Activated CD4-positive, alpha-beta T cell treated with anti-CD3 and anti-CD28 coated beads, Interleukin-2, amount 10 ng/mL, durations not matched to agents 7 days and 5 days (primary cell): ENCODE measurements at places on chromosomes 4 and X. TPM values are rescaled to one million over a fixed set of nuclear protein-coding genes. Genes with fewer than 3 reads are reported as not detected.

CXorf38 gene
- total RNA-seq, result 19.8 TPM

EDNRA gene
- not detected for total RNA-seq

SLC38A5 gene
- 78.9 TPM for total RNA-seq

IL15 gene
- total RNA-seq, result 1.4 TPM

NOP14 gene
- 50.7 TPM for total RNA-seq

MAGIX gene
- total RNA-seq, result 1.9 TPM

PDLIM3 gene
- total RNA-seq, result not detected

SOX3 gene
- not detected for total RNA-seq

NLGN4X gene
- 0.05 TPM for total RNA-seq

KIF4A gene
- total RNA-seq, result 41.5 TPM

PABPC5 gene
- not detected for total RNA-seq

ZNF185 gene
- total RNA-seq, result 1.6 TPM

PDCL2 gene
- total RNA-seq, result not detected

NPY1R gene
- total RNA-seq, result not detected

ETNPPL gene
- total RNA-seq, result not detected

ODAPH gene
- total RNA-seq, result 0.12 TPM

COL25A1 gene
- not detected for total RNA-seq

CENPI gene
- 24.9 TPM for total RNA-seq

F9 gene
- total RNA-seq, result not detected

DCAF4L1 gene
- total RNA-seq, result 0.07 TPM

GLOD5 gene
- total RNA-seq, result not detected

WFS1 gene
- 2.1 TPM for total RNA-seq

FRMPD3 gene
- not detected for total RNA-seq

TLR8 gene
- total RNA-seq, result not detected

ERCC6L gene
- 12.7 TPM for total RNA-seq

KLHL4 gene
- not detected for total RNA-seq

CLGN gene
- not detected for total RNA-seq

XAGE1A gene
- not detected for total RNA-seq

SLC26A1 gene
- total RNA-seq, result 0.48 TPM

CTSO gene
- 5.5 TPM for total RNA-seq
